ENCODE measurements at places on chromosomes 2 and 18. TPM values are rescaled to one million over a fixed set of nuclear protein-coding genes. Genes with fewer than 3 reads are reported as not detected.

Gene VAMP5
- not detected for total RNA-seq

Gene ALPI
- total RNA-seq, result 4.2 TPM

Gene PSD4
- total RNA-seq, result 93.5 TPM

Gene LIMS1
- 4.5 TPM for total RNA-seq

Gene CPLX4
- total RNA-seq, result not detected

All from transverse colon (tissue), 4 donors.